ENCODE measurements at places on chromosomes 12 and 14.

DNA sequence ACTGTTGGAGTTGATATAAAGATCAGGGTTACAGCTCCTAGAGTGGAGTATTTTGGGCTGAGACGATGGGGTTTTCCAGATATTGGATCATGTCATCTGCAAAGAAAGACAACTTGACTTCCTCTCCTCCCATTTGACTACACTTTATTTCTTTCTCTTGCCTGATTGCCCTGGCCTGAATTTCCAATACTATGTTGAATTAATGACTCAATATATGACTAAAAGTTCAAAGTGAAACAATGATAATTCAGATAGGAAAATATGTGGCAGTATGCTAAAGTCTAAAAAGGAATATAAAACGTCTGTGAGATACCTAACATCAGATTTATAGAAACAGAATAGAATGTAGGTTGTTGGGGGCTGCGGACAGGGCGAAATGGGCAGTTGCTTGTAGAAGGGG, 72.2 kb downstream of the BHLHE41 start:
- no peak for DNase-seq

GRCh38 chr12:2833810-2834209, 1.0 kb downstream of the NRIP2 start:
- no peak for DNase-seq

GRCh38 chr12:26700430-26700829, 132.6 kb downstream of the ITPR2 start:
- DNase-seq, result no peak

DNA sequence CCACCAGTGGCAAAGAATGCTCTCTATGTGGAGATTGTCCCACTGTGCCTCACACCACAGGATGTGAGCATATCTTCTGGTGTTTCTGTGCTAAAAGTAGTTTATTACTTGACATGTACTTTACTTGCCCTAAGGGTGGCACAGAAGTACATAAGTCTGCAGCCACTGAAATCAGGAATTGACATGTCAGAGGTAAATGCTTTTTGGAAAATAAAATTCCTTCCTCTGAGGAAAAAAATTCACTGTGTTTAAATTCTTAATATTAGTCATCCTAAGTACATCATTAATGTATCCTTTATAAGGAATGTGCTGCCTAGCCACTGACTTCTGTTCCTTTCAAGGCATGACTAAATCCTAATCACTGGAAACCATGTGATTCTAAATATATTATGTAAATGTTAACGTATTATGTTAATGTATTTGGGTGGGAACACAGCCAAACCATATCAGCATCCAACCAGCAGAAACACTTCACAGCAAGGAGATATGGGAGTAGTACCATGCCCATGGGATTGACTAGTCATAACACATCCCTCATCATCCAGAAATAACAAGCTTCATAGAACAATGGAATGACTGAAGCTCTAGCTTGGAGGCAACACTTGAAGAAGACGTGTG, 239.7 kb upstream of the PPFIA2 start:
- no peak for DNase-seq

GRCh38 chr12:104226672-104227071, 11.1 kb downstream of the TXNRD1 start:
- DNase-seq, result no peak

- no peak for DNase-seq
Measured at GRCh38 chr14:77832297-77832696, 32.4 kb downstream of the ADCK1 start.

DNA sequence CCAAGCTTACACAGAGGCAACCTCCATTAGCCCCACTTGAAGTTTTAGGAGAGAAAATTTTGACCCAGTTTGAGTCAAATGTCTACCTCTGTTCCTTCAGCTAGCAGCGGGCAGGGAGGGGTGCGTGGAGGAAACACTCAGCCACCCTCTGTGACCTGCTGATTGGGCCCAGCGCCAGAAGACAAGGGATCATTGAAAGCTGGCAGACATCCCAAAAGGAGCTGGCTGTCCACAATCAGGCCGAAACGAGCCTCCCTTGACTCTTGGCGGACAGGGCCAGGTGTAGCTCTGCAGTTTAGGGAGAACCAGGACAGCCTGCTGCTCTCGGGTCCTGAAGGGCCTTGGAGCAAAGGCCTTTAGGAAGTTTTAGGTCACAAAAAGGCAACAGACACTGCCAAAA, 41.3 kb downstream of the CD9 start:
- DNase-seq, result no peak

- DNase-seq, result no peak
Measured at GRCh38 chr12:93387780-93388179, 10.1 kb downstream of the NUDT4 start.

DNA sequence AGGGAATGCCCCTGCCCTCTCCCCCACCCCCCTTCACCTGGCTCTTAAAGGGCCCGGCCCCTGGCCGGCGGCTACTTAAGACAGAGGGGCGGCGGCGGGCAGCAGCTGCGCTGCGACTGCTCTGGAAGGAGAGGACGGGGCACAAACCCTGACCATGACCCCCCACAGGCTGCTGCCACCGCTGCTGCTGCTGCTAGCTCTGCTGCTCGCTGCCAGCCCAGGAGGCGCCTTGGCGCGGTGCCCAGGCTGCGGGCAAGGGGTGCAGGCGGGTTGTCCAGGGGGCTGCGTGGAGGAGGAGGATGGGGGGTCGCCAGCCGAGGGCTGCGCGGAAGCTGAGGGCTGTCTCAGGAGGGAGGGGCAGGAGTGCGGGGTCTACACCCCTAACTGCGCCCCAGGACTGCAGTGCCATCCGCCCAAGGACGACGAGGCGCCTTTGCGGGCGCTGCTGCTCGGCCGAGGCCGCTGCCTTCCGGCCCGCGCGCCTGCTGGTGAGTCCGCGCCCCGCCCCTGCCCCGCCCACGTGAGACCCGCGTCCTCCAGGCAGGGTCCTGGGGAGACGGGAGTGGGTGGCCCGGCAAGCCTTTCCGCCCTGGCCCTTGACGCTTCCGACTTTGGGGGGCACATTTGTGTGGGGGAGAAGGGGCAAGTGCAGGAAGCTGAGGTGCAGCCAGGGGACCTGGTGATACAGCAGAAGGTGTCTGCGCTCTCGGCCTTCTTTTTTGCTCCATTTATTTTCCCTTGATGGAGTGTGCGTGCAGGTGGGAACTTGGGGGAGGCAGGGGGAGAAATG, at the start of gene IGFBP6:
TSS of gene IGFBP6 (plus strand) at position 104 of the 790 bp plus-strand sequence. CDS start at position 155, 51 bp downstream.
- peak; percentile 59 for DNase-seq

DNA sequence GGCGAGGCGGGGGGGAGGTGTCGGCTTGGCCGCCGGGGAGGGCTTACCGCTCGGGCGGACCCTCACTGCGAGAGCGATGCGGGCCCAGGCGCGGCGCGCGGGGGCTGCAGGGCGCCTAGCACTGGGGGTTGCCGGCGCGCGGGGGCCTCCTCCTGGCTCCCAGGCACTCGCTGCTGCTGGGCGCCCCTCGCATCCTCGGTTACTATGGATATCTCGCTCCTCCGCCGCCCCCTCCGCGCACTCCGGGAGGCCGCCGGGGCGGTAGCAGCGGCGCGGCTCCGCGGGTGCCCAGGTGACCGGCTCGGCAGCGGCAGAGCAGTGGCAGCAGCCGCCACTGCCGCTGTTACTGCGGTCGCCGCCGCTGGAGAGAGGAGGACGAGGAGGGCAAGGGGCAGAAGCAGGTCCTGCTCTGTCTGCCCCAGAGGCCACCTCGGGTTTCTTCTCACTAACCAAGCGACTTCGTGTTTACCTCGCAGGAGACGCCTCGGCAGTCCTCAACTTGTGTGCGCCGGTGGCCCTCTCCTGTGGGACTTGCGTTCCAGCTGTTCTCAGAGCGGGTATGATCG, 250.1 kb downstream of the APAF1 start:
- no peak for DNase-seq

- no peak for DNase-seq
Measured at GRCh38 chr14:81485372-81485771, 48.3 kb downstream of the SEL1L start.

DNA sequence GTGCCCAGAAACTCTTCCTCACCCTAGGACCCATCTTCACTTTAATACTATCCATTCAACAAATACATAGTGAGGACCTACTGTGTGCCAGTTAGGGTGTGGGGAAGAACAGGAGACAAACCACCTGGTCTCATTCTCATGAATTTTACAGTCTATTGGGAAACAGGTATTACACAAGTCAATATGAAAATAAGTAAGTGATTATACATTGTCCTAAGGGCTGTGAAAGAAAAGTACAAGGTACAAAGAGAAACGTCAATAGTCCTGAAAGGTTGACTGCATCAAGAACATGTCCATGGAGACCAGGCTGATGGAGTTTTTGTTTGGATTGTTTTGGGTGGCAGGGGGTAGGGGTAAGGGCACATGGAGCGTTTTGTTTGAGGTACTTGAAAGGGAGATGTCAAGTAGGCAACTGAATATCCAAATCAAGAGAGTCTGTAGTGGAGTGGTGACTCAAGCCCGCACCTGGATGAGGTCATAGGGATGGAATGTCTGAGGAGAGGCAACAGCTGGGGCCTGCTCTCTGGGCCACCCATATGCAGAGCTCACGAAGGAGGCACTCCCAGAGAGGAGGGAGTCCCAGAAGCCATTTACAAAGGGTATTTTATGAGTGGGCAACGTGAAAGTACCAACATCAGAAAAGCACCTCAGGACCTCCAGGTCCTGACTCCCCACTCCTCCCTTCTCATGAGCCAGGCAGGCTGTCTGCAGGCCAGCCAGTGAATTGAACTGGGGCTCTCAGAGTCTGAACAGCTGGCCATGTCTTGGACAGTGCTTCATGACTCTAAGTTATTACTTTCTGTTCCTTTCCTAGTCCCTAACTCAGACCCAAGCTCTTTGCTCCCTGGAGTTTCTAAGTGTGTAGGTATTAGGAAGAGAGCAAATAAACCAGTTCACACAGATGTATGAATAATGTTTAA, 272.0 kb downstream of the ZFP36L1 start:
- DNase-seq, result no peak

DNA sequence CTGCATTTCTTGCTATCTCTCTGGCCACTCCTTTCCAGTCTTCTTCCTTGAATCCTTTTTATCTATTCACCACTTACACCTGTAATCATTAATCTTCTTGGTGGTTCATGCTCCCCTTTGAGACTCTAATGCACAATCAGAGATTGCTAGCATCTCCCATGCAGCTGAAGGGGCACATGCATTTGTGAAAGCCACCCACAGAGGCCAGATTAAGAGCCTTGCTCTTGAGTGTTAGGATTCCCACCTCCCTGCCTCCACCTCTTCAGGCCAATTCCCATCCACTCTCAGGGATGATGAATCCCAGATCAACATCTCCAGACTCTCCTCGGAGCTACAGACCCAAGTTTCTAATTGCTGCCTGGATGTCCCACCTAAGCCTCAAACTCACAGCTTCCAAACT, 19.4 kb upstream of the KRT18 start:
- DNase-seq, result no peak

GRCh38 chr14:66131111-66131510, 355.1 kb upstream of the CCDC196 start:
- no peak for DNase-seq

- DNase-seq, result no peak
Measured at GRCh38 chr14:100786131-100786530, 39.8 kb upstream of the MEG3 start.

- DNase-seq, result no peak
Measured at GRCh38 chr12:2397356-2398045, 344.7 kb downstream of the CACNA1C start.

DNA sequence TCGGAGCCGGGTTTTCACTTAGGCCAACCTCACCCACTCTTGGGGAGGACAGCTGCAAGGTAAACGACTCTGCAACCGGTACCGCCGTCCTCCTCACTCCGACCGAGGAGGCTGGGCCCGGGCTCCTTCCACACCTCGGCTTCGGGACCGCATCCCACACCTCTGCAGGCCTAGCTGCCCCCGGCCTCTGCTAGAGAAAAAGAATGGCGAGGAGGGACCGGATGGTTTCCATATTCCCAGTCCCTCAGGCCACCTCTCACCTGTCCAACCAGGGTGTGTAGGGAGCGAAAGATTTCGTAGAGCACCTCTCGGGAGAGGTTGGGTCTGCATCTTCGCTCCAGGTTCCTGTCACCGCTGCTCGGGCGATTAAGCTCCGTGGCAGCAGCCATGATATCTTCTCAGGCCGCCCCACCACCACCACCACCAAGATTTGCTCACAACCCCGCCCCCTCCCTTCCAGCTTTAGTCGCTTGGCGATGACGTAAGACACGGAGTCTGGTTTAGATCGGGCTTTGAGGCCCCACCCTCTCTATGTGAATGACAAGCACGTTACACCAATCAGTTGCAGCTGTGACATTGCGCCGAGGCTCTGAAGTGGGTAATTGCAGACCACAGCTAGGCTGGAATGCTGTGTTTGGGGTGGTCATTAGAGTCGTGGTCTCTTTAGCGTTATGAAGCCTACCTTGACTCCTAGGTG, at the start of gene MBIP:
TSS of gene MBIP (minus strand) at position 438 of the 697 bp plus-strand sequence. CDS start at position 389, 49 bp downstream.
- DNase-seq, result peak; percentile 72

GRCh38 chr14:75941030-75941429, 40.8 kb downstream of the TGFB3 start:
- no peak for DNase-seq

- no peak for DNase-seq
Measured at GRCh38 chr14:104541905-104542465, 37.6 kb upstream of the C14orf180 start.

- no peak for DNase-seq
Measured at GRCh38 chr12:40597133-40597532, 95.1 kb upstream of the CNTN1 start.

GRCh38 chr12:8668441-8668840, 5.8 kb upstream of the MFAP5 start:
- DNase-seq, result no peak

DNA sequence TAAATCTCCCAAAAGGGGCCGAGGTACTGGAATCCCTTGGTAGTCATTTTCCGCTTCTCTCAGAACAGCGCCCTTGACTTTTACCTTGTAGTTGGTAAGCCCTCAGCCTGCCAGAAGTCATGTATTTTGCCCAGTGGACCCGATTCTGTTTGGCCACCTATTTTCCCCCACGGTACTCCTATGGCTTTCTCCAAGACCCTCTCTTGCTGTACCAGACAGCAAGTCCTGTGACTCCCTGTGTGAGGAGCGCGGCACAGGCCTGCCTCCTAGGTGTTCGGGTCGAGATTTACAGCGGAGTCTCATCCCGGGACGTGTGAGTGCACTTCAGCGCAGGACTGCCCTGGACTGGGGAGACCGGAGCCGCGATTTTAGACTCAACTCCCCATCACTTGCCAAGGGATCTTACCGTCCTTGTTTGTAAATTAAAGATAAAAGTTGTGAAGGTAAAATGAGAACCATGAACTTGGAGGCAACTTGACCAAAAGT, 1.1 kb upstream of the MBD6 start:
- DNase-seq, result no peak

DNA sequence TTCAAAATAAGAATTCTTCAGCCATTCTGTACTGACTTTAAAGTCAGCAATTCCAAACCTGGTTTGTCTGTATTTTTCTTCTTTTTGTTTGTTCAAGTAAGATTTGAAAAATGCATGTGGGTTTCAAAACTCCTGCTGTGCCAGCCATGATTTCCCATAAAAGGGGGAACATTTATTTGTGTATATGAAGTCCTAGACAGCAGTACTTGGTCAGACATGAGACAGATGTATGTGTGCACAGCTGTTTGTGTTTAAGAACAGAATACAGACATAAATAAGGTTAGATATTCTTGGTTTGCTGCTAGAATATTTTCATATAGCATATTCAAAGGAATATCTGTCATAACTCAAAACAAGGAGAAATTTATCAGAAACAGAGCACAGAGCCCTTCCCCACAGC, 236.0 kb downstream of the ADAMTS20 start:
- DNase-seq, result no peak
